T follicular helper cell (primary cell): ENCODE measurements at places on chromosomes 2 and 18.

DNA sequence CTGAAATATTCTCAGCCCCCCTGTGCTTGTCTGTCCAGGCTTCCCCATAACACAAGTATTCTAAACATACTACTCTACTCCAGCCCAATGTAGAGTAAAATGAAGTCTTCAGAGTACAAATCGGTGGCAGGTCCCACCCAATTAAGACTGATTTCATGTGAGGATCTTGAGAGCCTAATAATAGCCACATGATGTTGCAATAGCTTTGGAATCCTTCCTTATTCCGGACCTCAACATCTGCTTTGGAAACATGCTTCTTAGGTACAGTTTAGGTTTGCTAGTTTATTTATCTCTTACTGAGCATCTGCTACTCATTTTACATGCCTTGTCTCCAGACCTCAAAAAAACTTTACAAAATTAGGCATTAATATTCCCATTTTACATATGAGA is 207.3 kb upstream of the RAB6C start:
- DNase-seq, result no peak

GRCh38 chr2:158782616-158783015 is 12.5 kb upstream of the DAPL1 start:
- DNase-seq, result no peak

DNA sequence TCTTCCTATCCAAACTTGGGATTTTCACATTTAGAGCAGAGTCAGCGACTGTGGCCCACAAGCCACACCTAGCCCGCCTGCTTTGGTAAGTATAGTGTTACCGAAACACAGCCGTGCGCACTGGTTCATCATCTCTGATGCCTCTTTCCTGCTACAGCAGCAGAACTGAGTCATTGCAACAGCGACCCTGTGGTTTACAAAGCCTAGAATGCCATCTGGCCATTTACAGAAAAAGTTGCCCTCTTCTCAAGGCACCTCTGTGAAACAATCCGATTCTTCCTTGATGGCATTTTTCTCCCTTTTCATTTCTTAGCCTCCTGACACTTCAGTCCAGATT is 10.7 kb upstream of the IAH1 start:
- DNase-seq, result no peak

DNA sequence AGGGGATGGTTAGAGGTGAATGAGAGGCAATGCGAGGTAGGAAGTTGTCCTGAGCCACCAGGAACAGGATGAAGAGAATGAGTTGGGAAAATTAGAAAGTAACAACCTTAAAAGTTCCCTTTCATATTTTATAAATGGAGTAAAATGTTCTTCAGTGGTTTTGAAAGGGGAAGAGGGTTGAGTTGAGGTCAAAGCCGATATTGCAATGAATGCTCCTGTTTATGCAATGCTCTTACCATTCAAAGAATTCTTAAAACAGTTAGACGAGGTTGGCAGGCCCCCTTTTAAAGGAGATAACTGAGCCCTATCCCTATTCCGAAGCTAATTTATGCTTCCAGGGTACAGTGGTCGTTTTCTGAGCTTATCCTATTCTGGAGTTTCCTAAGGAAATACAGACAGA is 2110.3 kb upstream of the CELF4 start:
- DNase-seq, result no peak

DNA sequence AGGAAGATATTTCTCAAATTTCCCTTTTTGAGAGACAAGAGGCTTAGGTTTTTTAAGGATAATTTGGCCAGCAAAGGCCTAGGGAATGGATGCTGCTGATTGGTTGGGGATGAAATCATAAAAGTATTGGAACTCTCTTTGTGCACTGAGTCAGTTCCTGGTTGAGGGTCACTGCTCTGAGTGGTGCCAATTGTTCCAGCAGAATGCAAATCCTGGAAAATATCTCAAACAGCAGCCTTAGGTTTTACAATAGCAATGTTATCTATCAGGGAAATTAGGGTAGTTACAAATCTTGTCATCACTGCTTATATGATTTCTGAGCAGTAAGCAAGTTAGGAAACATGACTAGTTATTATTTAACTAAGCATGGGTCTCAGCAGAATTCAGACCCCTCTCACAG is 96.2 kb downstream of the RAD51AP2 start:
- no peak for DNase-seq

DNA sequence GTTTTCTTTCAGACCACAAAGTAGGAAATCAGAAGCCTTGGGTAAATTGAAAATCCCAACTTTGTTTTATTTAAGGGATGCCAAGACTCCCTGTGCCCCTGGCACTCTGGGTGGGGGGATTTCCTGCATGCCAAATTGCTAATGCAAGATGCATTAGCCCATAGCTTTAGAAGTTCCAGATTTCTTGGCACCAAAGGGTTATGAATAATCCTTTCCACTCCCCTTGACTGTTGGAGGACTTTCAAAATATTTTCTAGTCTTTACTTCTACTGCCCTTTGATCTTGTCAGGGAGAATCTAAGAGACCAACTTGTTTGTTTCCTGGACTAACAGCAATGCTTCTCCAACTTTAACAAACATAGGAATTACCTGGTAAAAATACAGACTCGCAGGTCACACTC is 81.8 kb upstream of the TGIF1 start:
- DNase-seq, result no peak

- no peak for DNase-seq
These were observed 24.2 kb downstream of the TMEM18 start for GRCh38 chr2:652881-653480.

- DNase-seq, result no peak
These were observed 228.3 kb downstream of the ZNF521 start for GRCh38 chr18:25123438-25124232.

GRCh38 chr18:24679062-24679461 is 218.6 kb downstream of the HRH4 start:
- no peak for DNase-seq

- no peak for DNase-seq
These were observed 54.9 kb upstream of the BZW1 start for GRCh38 chr2:200756618-200757321.

DNA sequence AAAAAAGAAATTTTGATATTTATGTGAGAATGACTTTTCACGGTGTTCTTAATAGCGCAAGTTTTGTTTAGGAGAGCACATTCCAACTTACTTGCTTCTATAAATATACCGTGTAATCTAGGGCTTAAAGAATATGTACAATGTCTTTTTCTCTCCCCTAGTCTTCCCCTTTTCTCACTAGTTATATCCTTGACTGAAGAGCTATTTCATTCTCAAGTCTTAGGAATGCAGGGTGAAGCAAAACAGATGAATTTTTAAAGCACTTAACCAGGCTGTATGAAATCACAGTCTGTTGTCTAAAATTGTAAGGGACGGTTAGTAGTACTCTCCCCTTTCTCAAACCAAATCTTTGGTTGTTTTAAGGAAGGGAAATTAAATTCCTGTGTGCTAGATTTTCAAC is 29.6 kb upstream of the SLC30A6 start:
- no peak for DNase-seq

GRCh38 chr2:5749347-5749746 is 57.2 kb downstream of the SOX11 start:
- no peak for DNase-seq

GRCh38 chr2:151381266-151381665 is 23.9 kb downstream of the TNFAIP6 start:
- no peak for DNase-seq

DNA sequence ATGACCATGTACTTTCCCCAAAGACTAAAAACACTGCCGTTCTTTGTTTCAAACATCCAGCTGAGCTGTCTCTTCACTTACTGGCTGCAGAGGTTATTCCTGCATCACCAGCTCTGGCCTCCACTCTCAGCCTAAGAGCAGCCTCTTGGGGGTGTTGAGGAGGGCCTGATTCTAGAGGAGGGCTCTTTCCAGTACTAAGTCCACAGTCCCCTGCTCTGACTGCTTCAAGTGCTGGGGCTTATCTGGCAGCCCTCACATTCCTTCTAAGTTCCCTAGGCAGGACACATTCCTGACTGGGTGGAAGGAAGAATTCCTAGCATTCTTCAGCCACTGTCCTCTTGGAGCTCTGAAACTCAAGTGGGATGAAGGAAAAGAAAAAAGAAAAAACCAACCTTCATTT is 32.9 kb upstream of the EHBP1 start:
- DNase-seq, result no peak

DNA sequence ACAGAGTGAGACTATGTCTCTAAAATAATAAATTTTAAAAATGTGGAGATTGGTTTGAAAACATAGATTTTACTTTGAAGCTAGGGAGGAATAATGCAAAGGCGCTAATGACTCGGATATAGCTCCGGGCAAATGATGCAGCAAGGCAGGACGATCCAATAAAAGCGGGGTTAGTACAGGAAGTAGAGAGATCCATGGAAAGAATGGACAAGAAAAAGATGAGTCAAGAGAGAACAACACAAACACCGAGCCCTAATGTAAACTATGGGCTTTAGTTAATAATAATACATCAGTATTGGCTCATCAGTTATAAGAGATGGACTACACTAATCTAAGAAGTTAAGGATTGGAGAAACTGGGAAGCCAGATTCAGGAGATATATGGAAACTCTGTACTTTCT is 74.5 kb downstream of the QPCT start:
- DNase-seq, result no peak

GRCh38 chr18:76463358-76463757 is 31.7 kb downstream of the ZNF516 start:
- no peak for DNase-seq

DNA sequence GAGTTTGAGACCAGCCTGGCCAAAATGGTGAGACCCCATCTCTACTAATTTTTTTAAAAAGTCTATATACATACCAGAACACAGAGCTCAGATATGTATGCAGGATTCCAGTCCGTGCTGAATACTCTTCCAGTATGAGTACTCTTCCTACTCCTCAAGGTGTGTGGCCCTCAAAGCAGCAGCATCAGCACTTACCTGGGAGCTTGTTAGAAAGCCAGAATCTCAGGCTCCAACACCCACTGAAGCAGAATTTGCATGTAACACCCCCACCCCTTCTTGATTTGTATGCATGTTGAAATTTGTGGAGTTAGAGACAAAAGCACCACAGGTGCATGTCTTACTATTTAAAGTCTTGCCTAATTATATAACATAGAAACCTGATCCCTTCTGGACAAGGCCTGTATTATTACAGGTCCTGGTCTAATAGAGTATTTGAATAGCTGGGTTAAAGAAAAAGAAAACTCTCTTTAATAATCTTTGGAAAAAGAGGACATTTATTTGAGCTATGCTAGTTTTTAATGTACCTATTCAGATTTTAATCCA is 50.3 kb upstream of the NFE2L2 start:
- DNase-seq, result no peak

GRCh38 chr2:157931542-157931941 is 55.4 kb upstream of the ACVR1 start:
- DNase-seq, result no peak

- DNase-seq, result no peak
These were observed at the start of gene NETO1 for GRCh38 chr18:72867746-72868584. Gene NETO1, minus strand, starts transcription at chr18:72867987. Its CDS starts 696 bp downstream, at chr18:72867291.

GRCh38 chr2:240375024-240375645 is 60.3 kb upstream of the GPC1 start:
- DNase-seq, result no peak

GRCh38 chr2:174117951-174118930 is 130.1 kb downstream of the OLA1 start:
- no peak for DNase-seq

- no peak for DNase-seq
These were observed 95.7 kb downstream of the ARMC9 start for GRCh38 chr2:231294116-231294515.

- DNase-seq, result no peak
These were observed 193.1 kb downstream of the ACOXL start for GRCh38 chr2:110925479-110925878.

GRCh38 chr2:7437716-7438632 is 520.8 kb downstream of the RNF144A start:
- no peak for DNase-seq

GRCh38 chr2:45452866-45453265 is 158.2 kb downstream of the SRBD1 start:
- no peak for DNase-seq

- no peak for DNase-seq
These were observed 348.4 kb upstream of the KLHL29 start for GRCh38 chr2:23036629-23037028.

- DNase-seq, result no peak
These were observed 18.9 kb downstream of the LGALSL start for GRCh38 chr2:64472881-64473280.

DNA sequence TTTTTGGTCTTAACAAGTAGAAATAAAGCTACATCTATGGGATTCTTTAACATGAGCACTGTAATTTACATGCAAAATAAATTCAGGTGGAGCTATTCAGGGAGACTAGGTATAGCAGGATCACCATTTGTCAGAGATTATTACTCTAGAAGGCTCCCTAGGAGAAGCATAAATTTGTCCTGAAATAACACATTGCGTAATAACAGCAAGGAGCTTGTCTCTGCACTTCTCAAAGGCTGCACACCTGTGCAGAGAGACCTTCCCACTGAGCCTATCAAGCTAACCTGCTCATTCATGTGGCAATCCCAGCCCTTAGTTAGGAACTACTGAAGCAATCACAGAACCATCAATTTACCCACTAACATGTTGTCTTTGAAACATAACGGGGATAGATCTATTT is 437.4 kb upstream of the MC4R start:
- DNase-seq, result no peak

DNA sequence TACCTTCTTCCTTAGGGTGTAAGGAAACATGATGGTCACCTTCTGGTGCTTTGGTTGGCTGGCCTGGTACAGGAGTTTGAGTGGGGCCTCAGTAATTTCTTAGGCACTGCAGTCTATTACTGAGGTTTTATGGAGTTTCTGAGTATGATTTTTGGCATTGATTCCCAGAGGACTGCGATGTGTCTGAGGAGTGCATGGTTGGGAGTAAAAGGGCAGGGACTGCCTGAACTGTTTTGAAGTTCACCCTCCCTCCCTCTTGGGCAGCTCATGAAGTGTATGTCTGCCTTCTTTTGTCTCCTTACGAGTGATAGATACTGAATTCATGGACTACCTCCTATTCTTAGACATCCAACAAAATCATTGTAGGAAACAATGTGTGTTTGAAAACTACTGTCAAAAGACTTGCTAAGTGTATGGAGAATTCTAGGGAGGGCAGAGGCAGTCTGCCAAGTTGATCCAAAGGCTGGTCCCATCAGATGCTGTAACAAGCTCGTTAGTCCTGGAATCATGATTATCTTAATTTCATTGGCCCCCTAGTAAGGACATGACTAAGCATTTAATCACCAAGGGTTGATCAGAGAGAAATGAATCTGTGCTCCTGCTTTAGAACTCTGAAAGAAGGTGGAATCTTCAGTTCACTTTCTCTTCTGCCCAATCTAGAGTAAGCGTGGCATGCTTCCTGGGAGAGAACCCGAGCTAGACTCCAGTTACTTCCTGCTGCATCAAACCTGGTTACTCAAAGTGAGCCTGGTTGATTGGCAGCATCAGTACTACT is 26.5 kb downstream of the LYPD6B start:
- DNase-seq, result no peak

- DNase-seq, result peak; percentile 20
These were observed 34.4 kb upstream of the TRAPPC8 start for GRCh38 chr18:31977270-31977872.
